ENCODE measurements at places on chromosomes 2 and 18.
A peak's percentile ranks its signal among the peaks of the same experiment; 100 is the strongest.

DNA sequence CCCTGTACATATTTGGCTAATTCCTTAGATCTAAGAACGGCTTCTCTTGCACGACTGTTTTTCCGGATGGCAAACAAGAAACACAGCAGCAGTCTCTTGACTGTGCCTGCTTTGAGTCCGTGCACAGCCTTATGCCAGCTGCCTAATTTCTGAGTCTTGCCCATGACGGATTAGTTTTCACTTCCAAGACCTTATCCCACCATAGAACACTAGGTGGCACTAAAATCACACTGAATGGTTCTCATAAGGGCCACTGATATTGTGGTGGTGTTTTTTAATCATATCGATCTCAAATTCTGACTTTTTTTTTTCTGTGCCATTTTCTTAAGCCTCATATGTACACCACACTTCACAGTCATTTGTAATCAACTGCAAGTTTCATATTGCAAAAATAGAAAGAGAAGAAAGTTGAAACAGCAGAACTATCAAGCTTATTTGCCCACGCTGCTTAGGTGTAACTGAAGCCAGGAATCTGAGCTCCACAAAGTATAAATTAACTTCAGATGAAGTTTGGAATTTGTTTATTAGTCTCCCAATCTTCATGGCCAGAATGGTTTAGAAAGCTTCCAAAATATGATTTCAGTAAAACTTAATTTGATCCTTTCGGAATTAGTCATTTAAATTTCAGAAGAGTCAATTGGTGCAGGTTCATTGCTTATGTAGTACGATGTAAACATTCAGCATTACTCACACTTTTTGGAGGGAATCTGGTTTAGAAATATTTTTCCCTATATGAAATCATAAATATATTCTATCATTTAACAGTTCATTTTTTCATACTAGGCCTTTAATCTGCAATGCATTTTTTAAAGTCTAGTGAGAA lies 45.5 kb upstream of the SCN7A start:
- DNase-seq: no peak

DNA sequence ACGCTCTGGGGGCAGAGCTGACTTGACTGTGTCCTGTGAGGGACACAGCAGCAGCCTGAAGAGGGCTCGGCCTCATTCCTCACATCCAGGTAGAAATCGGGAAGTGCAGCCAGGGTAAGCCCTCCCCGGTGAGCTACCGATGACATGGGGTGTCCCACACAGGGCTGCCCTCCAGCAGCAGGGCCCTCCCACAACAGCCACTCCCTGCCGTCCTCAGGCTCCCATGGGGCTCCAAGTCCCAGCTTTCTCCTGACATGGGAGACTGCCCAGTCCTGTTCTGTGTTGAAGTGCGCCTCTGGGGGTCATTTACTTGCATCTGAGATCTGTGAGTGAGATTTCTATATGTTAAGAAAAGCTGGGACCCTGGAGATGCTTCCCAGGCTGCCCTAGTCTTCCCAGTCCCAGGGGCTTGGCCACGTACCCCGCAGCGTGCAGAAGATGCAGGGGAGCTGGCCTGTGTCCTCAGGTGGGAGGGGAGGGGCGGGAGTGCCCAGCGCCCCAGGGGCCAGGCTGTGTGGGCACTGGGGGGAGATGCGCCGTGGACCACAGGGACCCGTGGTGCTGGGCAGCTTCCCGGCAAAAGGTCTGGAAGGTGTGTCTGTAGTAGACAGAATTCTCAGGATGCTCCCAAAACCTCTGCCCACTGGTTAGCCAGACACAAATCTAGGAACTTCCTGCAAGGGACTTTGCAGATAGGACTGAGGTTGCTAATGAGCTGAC lies 87.9 kb downstream of the FAM168B start:
- no peak for DNase-seq

DNA sequence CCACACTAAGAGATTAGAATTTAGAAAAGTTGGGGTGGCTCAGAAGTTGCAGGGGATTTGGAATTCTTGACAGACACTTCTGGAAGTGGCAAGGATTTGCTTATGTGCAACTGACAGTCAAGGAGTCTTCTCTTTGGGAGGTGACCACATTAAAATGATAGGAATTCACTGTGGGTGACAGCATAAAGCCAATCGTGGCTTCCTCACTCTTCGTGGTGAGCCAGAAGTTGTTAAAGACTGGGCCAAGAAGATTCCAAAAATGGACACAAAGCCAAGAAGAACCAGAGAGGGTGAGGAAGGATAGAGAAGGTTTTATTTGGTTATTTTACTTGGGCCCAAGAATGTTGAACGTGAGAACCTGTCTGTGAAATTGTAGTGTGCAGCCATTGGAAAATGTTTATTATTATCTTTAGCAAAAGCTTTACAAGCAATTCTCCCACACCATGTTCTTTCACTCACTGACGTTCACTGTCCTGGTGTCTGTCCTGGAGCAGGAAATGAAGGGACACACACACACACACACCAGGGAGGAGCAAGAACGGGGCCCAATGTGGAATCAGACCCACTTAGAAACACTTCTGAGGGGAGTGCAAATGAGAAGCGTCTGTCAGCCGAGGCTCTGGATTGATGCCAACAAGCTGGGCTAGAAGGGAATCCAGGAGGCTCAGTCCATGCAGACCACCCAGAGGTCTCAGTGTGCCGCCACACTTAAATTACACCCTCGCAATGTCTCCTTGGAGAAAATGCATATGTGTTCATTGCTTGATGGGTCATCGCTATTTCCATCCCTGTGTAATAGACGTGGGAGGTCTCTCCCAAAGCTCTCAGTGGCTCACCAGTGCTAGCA lies 37.2 kb downstream of the STEAP3 start:
- DNase-seq: no peak

DNA sequence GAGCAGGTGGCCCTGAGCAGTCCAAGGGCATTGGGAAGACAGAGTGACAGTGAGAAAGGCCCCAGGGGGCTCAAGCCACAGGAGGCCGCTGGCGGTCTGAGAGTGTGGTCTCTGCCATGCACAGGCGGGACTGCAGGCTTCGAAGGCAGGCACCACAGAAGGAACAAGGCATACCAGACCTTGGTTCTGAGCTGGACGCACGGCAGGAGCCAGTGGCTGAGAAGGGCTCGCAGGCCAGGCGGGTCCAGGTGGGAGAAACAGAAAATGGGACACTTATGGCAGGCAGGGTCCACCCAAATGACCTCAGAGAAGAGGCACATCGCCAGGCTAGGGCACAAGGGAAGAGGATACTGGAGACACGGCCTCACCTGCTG lies 14.9 kb downstream of the HJURP start:
- DNase-seq: no peak

DNA sequence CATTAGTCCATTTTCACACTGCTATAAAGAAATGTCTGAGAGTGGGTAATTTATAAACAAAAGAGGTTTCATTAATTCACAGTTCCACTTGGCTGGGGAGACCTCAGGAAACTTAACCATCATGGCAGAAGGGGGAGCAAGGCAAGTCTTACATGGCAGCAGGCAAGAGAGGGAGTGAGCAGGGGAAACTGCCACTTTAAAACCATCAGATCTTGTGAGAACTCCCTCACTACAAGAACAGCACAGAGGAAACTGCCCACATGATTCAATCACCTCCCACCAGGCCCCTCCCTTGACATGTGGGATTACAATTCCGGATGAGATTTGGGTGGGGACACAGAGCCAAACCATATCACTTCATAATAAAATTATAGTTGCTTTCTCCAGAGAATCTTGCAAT lies 365.5 kb upstream of the ID2 start:
- DNase-seq: no peak

DNA sequence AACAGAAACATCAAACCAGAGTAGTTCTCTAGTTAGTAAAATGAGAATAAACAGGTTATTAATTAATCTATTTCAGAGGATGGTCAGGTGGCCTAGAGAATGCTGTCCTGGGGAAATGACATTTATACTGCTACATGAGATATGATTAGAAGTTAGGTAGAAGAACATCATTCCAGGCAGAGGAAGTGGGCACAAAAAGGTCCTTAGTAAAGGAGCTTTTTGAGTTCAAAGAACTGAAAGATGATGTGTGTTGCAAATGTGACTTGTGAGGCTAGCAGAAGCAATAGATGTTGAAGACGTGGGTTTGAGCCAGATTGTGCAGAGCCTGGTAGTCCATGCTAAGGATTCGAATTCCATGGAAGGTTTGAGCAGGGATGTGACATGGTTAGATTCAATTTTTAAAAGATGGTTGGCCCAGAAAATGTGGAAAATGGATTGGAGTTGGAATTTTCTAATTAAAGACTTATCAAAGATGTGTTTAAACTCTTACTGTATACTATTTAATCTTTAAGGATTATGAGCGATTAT lies 34.2 kb downstream of the RAB10 start:
- peak; percentile 53 for DNase-seq

DNA sequence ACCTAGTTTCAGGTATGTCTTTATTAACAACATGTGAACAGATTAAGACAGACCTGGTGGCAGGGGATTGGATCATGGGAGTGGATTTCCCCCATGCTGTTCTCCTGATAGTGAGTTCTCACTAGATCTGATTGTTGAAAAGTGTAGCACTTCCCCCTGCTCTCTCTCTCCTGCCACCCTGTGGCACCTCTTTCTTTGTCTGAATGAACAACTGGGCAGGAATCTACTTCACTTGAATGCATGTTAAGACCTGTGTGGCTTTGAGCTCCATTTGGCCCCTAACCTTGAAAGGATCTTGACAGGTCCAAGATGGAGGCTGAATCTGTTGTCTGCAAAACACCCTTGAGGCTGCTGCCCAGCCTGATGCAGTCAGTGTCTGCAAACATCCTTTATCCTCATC lies 194.4 kb downstream of the RNF144A start:
- no peak for DNase-seq

DNA sequence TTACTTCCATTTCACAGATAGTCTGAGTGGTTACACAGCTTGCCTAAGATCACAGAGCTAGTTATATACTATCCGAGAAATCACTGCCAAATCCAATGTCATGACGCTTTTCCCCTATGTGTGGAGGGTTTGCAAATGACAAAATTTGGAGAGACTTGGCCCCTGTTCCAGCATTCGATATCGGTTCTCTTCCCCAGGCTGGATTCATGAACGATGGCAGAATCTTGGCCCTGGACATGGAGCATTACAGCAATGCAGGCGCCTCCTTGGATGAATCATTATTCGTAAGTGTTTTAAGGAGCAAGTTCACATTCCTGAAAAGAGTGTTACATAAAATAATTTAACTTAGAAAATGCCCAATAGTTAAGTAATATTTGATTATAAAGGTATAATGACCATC lies 55.1 kb downstream of the AOX1 start:
- DNase-seq: no peak

GRCh38 chr2:74845217-74845751 lies 11.4 kb downstream of the HK2 start:
- DNase-seq: peak; percentile 96

DNA sequence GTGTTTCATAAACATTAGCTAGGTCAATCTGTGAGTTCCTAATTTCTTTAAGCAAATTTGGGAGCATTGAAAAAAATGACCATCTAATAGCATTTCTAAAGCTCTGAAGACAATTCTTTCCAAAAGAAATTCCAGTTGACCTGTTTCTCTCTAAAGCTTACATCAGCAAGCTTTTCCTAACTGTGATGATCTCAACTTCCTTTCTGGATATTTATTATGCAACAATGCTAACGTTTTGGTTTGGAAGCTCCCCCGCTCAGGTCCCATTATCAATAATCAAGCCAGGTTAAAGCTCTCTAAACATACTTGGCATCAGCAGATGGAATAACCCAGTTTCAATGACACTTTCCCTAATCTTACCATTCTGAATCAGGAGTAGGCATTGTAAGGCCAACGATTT lies 196.3 kb upstream of the TANK start:
- DNase-seq: no peak

DNA sequence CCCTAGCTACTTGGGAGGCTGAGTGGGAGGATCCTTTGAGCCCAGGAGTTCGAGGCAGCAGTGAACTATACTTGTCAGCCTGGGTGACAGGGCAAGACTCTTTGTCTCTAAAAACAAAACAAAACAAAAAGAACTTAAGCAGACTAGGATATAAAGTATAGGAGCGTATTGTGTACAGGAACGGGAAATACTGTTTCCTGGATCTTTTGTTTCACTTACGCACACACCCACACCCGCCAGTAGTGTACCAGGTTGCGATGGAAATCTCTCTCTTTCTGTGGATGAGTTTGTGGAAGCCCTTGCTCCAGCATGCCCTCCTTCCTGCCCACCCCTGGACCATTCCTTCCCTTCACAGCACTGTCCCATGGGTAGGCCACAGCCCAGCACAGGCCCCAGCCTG lies 136.3 kb downstream of the RPIA start:
- DNase-seq: no peak

DNA sequence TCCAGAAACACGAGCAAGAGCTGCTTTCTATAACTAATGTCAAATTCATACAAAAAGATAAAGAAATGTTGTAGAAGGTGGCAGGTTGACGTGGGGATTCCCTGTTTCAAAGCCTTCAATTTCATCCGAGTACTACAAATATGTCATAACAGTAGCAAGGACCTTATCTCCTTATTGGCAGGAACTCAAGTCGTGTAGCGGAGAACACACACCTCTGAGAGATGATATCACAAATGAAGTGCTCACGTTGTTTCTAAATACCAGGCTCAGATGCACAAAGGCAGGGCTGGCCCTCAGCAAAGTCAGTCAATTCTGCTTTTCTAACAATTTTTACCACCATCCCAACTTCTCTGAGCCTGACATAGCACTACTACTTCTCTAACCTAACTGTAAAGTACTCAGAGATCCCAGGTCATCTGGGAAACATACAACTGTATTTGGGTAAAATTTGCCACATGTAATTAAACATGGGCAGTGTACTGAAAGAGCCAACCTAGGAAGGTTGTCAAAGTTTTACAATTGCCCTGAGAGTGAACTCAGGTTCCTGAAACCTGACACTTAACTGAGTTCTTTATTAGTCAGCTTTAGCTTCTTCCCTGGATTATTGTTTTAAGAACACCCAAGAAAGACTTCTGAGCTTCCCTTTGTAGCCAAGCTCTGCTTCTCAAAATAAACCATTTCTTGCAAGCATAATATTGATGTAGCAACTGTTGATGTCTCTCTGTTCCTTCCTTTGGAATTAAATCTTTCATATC lies 813.7 kb upstream of the ACVR2A start:
- no peak for DNase-seq

DNA sequence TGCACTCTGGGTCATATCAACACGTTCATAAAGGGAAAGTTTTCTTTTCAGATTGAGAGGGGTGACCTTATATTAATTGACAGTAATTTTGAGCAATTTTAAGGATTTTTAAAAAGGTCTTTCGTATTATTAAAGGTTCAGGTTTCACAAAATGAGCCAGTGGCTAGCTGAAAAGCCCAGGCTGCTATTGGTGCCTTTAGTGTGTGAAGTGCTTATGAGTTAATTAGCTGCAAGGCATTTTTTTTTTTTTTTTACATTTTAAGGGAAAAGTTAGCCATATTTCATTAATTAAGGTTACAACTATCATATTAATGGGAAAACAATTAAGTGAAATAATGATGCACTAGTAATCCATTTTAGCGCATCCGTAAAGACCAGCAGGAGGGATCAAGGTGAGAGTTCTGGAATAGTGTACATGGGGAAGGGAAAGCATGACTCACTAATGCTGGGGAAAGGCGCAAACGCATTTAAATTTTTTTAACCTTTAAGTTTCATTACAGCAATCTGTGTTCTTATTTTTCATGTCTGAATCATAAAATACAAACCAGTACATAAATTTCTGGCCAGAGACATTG lies 200.0 kb downstream of the ZNF407 start:
- no peak for DNase-seq
